ENCODE measurements at places on chromosomes 1 and 21.
A peak's percentile ranks its signal among the peaks of the same experiment; 100 is the strongest.

GRCh38 chr1:57959531-57960241, 535.8 kb upstream of the DAB1 start:
- no peak for DNase-seq

- DNase-seq, result no peak
Observed at GRCh38 chr1:83694449-83694848, 304.5 kb downstream of the TTLL7 start.

- no peak for DNase-seq
Observed at GRCh38 chr1:186568221-186568620, 107.3 kb upstream of the PDC start.

- DNase-seq, result no peak
Observed at GRCh38 chr1:66088787-66089186, 296.1 kb downstream of the PDE4B start.

- no peak for DNase-seq
Observed at GRCh38 chr21:41706263-41706639, 60.6 kb downstream of the RIPK4 start.

- no peak for DNase-seq
Observed at GRCh38 chr1:203934027-203934426, 72.6 kb downstream of the SNRPE start.

DNA sequence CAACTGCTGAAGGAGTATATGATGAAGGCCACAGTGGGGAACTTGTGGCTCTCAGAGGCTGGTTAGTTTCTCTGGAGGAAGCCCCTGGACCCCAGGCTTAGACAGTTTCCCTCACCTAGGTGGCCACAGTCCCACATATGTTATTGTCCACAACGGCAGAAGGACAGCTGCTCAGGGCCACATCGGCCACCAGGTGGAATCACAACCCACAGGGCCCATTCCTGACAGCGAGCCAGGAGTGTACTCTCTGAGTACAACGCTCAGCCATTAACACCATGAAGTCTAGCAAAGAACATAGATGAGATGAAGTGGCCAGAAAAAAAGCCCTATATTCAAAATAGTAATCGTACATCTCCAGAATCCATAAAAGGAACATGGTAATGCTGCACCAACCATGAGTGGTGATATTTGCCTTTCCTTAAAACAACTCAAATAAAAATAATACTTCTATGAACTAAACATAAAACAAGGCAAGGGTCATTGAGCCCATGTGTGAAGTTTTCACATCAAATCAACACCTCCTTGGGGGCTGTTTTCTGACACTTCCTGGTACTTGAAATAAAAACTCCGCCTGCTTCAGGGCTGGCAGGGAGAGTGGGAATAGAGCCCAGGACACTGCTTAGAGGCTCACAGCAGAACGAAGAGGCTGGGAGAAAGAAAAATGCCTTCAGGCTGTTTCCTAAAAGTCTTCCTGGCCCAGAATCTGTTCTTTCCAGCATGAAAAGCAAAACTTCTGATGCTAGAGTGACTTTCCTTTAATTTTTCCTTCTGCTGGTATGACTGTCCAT, 383.3 kb downstream of the HHAT start:
- DNase-seq, result no peak

DNA sequence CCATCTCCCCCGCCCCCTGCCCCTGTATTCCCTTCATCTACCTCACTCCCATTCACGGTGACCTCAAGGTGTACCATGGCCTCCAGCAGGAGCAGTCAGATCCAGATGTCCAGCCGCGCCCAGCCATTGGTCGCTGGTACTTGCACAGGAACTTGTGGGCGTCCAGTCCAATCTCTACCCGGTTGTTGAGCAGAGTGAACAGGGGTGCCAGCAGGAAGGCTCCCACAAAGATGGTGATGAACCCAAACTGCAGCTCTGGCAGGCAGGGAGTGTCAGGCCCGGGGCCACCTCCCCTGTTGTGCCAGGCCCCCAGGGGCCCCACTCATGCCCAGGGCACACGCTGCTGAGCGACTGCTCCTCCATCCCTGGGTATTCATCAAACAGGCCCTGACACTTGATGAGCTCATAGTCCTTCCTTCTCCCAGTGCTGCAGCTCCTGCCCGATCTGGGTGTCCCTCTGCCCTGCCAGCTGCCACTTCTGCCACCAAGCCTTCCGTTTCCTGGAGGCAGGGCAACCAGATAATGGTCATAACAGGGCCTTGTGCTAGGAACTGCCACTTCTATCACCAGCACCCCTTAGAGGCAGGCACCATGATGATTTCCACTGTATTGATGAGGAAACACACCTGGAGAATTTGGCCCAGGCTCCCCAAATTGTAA, 5.7 kb upstream of the ARHGEF19 start:
- DNase-seq, result no peak

GRCh38 chr1:175341631-175342429, 149.3 kb upstream of the KIAA0040 start:
- no peak for DNase-seq

- DNase-seq, result no peak
Observed at GRCh38 chr1:53316424-53316765, 11.5 kb downstream of the LRP8 start.

DNA sequence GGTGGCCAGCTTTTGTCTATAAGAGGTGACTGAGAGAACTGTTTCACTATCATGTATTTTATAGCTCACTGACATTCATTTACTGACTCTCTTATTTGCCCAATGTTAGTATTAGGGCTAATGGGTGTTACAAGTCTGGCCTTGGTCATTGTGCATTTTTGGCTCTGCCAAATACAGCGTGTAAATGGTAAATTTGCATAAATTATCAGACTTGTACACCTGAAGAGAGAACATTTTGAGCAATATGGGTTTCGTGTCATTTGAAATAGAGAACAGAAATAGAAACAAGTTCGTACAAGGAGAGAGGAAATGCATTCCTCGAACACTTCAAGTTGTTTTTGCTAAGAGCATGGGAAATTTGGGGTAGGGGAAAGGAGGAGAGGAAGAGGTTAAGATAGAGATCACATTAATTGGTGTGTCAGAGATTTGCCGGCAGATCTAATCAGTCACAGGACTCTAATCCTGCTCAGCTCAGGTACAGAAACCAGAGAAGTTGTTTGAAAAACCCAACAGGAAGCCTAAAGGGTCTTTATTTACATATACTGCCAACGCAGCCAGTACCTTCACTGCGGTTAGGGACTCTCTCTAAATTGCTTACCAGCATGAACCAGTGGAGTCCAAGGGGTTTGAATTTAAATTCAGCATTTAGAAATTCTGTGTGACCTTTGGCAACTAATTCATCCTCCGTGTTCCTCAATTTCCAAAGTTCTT, 261.5 kb downstream of the GPATCH2 start:
- no peak for DNase-seq

GRCh38 chr1:23473037-23473800, 10.8 kb downstream of the ASAP3 start:
- DNase-seq, result no peak

GRCh38 chr1:22773981-22774832, 63.6 kb downstream of the EPHB2 start:
- DNase-seq, result no peak

- DNase-seq, result no peak
Observed at GRCh38 chr1:53736290-53736689, 2.7 kb downstream of the GLIS1 start.

GRCh38 chr1:186978596-186979556, 150.1 kb downstream of the PLA2G4A start:
- peak; percentile 74 for DNase-seq

- DNase-seq, result no peak
Observed at GRCh38 chr1:3350506-3351261, 103.8 kb upstream of the ARHGEF16 start.

GRCh38 chr1:24909388-24909898, 20.6 kb downstream of the RUNX3 start:
- DNase-seq, result no peak

- peak; percentile 72 for DNase-seq
Observed at GRCh38 chr1:35557118-35557610, at the start of gene KIAA0319L. Gene KIAA0319L, minus strand, starts transcription at chr1:35557403. Its CDS starts 2,912 bp downstream, at chr1:35554491.

DNA sequence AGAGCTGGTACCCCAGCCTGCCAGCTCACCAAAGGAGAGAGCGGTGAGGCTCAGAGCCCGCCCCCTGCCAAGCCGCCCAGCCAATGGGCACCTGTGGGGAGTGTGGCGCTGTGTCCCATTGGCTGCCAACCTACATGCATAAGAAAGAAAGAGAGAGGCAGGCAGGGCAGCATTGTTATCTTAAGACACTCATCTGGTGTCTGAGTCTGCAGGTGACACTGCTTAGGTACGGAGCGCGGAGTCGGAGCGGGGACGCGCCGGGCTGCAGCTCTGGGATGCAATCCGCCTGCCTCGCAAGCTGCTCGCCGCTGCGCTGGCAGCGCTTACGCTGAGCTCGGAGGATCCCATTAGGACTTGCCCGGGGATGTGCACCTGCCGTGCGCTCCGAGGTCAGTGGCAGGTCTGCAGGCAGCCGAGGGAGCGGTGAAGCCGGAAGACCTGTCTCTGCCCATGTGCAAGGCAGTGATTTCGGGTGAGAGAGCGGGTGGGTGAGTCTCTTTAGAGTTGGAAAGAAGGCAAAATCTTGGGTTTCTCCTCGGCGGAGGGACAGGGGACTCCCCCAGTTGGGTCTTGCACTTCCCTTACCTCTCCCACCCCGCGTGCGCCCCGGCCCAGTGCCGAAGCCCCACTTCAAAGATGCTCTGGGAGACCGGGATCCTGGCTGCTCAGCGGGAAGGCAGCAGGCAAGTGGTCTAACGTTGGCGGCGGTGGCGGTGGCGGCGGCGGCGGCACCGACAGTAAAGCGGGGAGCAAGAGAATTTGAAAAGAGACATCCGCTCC, at the start of gene BRINP2:
Gene BRINP2 (plus strand): TSS at position 203 of the 780 bp plus-strand sequence. CDS start 58,919 bp downstream, outside the sequence.
- DNase-seq, result no peak

DNA sequence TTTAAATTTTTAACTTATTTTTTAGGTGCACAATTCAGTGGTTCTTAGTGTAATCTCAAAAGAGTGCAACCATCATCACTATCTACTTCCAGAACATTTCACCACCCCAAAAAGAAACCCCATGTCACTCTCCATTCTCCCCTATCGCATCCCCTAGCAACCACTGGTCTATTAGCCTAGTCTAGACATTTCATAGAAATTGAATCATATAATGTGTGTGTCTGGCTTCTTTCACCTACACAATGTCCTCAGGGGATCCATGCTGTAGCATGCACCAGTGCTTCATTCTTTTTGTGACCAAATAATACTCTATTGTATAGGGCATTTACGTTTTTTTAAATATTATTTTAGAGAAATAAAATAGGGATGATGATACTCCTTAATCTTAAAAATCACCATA, 64.7 kb downstream of the JAK1 start:
- no peak for DNase-seq

- DNase-seq, result no peak
Observed at GRCh38 chr1:174158767-174159251, 511 bp upstream of the RABGAP1L start.

GRCh38 chr1:185974367-185975170, 240.4 kb downstream of the HMCN1 start:
- no peak for DNase-seq

- DNase-seq, result no peak
Observed at GRCh38 chr1:91732291-91733107, 153.5 kb downstream of the TGFBR3 start.

DNA sequence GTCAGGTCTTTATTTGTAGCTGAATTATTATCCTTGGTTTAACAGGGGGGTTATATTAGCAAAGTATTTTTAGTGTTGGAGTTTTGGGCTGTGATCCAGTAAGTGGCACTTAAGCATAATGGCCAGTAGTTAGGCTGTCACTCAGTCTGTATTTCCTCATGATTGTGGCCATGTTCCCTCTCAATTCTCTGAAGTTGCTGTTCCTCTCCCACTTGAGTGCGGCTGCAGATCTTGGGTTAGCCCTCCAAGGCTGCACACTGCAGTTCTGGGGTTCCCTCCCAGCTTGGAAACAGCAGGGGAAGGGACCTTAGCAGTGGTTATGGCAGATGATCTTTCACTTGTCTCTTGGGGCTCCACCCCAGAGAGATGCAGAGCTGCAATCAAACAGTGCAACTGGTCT, 23.2 kb upstream of the DENND1B start:
- DNase-seq, result no peak

DNA sequence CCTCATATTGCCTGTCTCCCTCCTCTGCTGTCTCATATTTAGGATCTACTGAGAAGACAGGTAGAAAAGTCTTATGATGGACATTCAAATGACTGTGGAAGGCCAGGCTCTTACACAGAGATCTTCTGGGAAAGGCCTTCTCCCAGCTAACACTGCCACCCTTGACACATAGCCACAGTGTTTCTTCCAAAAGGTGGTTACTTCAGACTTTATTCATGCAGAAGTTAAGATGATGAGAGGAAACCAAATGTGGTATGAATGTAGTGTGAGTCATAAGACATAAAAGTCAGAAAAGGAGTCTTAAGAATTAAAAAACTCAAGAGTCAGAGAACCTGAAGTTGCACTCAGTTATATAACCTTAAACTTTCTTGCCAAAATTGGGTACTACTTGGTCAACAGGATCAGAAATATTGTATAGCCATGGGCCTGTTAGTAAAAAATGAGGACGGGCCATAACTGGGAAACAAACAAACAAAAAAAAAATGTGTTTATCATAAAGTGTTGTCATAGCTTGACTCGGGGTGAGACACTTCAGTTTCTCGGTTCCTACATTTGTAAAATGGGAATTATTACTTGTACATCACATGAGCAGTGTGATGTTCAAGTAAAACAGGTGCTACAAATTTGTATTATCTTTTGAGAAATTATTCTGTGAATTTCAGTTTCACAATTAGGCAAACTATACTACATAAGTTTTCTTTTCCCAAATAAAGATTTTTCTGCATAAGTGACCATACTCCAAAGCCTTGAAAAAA, 1.2 kb upstream of the DENND1B start:
- DNase-seq, result peak; percentile 48

- DNase-seq, result no peak
Observed at GRCh38 chr1:87129606-87130005, 199.1 kb upstream of the LMO4 start.

GRCh38 chr21:25687787-25688186, 46.9 kb downstream of the ATP5PF start:
- DNase-seq, result no peak

DNA sequence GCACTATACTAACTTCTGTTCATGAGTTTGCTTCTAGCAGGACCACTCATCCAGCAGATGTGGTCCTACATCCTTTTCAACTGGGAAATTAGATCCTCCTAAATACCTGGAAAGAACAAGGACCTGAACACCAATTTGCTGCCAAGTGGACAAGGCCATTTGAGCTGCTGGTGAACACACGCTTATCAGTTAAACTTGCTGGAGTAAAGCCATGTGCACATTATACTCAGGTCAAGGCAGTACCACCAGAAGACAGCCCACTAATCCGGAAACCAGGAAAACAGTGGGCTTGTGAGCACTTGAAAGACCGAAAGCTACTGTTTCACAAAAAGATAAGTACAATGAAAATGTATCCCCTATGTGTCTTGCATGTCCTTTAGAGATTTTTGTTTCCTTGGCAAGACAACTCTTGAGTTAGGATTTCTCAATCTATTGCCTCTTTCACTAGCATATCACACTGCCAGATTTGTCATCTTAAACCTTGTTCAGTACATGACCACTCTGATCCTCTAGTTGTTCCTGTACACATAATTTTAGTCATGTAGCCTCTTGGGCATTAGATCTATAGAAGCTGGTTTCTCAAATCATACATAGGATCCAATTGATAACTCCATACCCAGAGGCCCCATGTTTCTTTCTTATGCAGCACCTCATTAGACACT, 4.5 kb upstream of the REN start:
- DNase-seq, result no peak
